ENCODE measurements at places on chromosomes 12 and 14.
A peak's percentile ranks its signal among the peaks of the same experiment; 100 is the strongest.

DNA sequence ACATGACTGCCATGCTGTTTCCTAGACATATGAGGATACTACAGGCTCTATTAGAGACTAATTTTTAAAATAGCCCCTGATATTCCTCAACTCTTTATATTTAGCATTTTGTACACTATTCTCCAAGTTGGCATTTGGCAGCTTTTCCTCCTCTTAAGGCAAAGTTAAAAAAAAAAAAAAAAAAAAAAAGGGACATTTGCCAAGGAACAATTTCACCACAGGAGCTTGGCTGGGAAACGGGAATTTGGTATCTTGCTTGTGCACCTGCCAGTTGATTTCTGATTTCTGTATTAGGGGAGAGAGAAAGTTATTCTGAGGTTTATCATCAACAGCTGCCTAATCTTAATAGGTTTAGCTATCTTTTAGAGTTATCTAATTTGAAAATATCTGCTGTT is 87.2 kb downstream of the CAND1 start:
- no peaks in the 10 kb centered on the region for H3K27me3 ChIP-seq
- no peak overlapping the region for H3K4me3 ChIP-seq
- no peak for DNase-seq
- no peaks in the 10 kb centered on the region for H3K36me3 ChIP-seq
- H3K27ac ChIP-seq = no peak overlapping the region

- no peaks in the 10 kb centered on the region for H3K36me3 ChIP-seq
- peak overlapping the region; percentile 46 for H3K27ac ChIP-seq
- H3K4me3 ChIP-seq = peak overlapping the region; percentile 46
- DNase-seq = no peak
Measured at GRCh38 chr12:123150275-123150743, 581 bp downstream of the PITPNM2 start.

DNA sequence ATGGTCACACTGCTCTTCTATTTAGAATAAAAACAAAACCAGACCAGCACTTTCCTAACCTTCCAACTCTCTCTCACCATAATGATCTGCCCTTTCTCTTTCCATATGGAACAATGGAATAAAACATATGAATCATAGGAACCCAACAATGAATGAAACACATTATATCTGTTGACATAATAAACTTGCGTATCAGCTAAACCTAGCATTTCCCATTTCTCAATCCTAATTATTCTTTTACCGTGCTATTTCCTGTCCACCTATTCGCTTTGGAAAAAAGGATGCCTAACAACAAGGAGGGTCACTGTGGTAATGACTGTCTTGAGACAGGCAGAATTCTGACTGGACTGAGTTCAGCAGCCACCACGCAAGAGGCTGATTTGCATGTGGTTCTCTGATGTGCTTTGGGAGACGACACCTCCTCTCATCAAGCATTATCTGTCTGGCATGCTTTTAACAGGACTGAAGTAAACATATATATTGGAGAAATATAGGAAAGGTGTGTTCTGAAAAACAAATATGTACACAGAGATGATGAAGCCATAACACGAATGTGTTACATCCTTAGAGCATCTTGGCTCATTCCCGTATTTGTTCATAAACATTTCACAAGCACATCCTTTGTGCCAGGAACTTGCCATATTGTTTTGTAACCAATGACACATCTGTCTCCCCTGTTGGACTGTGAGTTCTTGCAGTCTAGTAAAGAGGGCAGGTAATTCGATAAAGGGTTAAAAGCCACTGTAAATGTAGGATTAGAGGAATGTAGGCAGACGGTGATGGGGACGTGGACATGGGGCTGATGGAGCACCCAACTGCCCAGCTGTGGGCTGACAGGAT is 87.7 kb downstream of the PTPRB start:
- no peak overlapping the region for H3K4me3 ChIP-seq
- H3K27ac ChIP-seq = no peak overlapping the region
- peak; percentile 16 for DNase-seq

DNA sequence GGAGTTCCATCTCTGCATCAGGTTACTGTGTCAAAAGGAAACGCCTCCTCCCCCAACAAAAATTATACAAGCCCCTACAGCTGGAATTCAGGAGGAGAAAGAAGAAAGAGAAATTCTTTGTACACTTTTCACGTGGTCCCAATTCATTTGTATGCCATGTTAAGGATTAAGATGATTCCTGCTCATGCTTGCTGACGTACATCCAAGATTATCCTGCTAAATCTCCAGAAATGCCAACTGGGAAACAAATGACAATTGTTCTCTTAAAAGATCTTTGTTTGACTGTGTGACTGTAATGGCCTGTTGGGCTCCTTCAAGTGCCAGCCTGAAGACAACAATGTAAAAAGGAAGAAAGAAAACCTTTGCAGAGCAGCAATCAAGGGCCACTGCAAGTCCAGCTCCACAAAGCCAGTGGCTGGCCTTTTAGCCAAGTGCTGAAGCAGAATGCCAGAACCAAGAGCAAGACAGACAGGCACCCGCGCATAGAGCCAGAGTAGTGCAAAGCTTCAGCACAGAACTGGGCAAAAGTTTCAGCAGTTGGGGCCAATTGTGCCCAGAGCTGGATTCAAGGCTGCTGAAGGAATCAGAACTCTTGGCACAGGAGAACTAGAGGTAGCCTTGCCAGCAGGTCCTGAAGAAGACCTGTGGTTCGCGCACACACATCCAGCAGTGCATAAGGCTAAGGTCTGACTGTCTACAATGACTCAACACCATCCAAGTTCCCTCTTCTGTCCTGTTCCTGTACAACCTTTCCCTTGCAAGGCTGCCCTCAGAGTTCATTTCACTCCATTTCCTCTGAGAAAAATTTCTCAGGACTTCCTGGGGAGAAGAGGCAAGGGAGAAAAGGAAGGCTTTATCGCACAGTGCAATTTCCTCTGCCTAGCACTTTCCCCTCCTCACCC is 209.7 kb upstream of the BMP4 start:
- no peak overlapping the region for H3K4me3 ChIP-seq
- no peaks in the 10 kb centered on the region for H3K27me3 ChIP-seq
- DNase-seq = no peak
- peaks cover 3% of the 10 kb centered on the region for H3K4me1 ChIP-seq
- no peaks in the 10 kb centered on the region for H3K36me3 ChIP-seq
- no peak overlapping the region for H3K27ac ChIP-seq

- no peak overlapping the region for H3K4me3 ChIP-seq
- H3K27ac ChIP-seq = no peak overlapping the region
- no peaks in the 10 kb centered on the region for H3K27me3 ChIP-seq
- H3K36me3 ChIP-seq = no peaks in the 10 kb centered on the region
- H3K4me1 ChIP-seq = no peaks in the 10 kb centered on the region
Measured at GRCh38 chr12:43988838-43989560, 153.1 kb downstream of the TMEM117 start.

DNA sequence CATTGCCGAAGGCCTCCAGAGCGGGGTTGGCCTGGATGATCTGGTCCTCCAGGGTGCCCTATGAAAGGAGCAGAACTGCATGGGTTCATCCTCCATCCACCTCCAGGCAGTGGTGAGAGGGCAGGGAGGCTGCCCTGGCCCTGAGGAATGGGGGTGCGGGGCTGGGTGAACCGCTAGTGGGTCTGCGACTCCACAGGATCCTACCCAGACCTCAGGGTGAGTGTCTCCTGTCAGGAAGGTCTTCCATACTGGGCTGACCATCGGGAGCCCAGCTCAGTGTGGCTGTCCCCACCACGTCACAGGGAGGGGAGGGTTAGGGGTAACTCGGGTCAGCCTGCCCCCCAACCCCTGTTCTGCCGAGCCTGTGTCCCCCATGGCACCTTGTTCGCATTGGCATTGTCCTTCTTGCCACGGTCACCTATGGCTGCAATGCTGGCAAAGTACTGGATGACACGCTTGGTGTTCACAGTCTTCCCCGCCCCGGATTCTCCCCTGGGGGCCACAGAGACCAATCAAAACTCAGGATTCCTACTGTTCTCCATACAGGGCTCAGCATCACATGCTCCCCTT is 3.7 kb downstream of the MYH6 start:
- DNase-seq = no peak
- H3K36me3 ChIP-seq = no peaks in the 10 kb centered on the region
- H3K27ac ChIP-seq = no peak overlapping the region
- no peak overlapping the region for H3K4me3 ChIP-seq
- H3K4me1 ChIP-seq = no peaks in the 10 kb centered on the region

- no peak for DNase-seq
- no peak overlapping the region for H3K4me3 ChIP-seq
- H3K27me3 ChIP-seq = peaks cover 3% of the 10 kb centered on the region
- H3K36me3 ChIP-seq = no peaks in the 10 kb centered on the region
- no peak overlapping the region for H3K27ac ChIP-seq
Measured at GRCh38 chr14:59176765-59177164, 11.7 kb upstream of the DAAM1 start.

DNA sequence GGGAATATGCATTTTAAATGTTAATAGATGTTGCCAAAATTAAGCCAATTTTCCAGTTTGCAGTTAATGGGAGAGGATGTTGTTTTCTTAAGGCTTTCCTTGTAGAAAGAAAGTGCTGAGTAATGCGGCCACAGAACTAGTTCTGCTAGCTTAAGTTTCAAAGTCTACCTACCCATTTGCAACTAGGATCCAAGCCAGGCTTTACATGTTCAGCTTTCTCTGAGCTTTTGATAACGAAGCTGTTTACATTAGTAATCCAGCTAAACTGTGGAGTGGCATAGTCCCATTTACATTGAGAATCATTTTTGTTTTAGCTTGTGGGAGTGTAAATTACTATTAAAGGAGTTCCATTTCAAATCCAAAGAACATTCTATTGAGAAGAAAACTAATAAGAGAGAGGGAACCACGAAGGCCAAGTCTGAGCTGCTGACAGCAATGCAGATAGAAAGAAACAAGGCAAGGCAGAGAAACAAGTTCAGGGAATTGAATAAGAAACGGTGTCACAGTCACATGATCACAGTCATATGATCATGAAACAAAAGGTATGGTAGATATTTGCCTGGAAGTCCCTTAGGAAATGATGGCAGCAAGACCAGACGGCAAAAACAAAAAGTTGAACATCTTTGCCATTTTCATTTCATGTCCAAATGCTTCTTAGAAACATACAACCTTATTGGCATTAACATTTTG is 274.9 kb downstream of the PAWR start:
- DNase-seq = peak; percentile 79
- H3K4me1 ChIP-seq = peaks cover 2% of the 10 kb centered on the region
- H3K36me3 ChIP-seq = no peaks in the 10 kb centered on the region
- no peak overlapping the region for H3K4me3 ChIP-seq
- H3K27me3 ChIP-seq = no peaks in the 10 kb centered on the region

DNA sequence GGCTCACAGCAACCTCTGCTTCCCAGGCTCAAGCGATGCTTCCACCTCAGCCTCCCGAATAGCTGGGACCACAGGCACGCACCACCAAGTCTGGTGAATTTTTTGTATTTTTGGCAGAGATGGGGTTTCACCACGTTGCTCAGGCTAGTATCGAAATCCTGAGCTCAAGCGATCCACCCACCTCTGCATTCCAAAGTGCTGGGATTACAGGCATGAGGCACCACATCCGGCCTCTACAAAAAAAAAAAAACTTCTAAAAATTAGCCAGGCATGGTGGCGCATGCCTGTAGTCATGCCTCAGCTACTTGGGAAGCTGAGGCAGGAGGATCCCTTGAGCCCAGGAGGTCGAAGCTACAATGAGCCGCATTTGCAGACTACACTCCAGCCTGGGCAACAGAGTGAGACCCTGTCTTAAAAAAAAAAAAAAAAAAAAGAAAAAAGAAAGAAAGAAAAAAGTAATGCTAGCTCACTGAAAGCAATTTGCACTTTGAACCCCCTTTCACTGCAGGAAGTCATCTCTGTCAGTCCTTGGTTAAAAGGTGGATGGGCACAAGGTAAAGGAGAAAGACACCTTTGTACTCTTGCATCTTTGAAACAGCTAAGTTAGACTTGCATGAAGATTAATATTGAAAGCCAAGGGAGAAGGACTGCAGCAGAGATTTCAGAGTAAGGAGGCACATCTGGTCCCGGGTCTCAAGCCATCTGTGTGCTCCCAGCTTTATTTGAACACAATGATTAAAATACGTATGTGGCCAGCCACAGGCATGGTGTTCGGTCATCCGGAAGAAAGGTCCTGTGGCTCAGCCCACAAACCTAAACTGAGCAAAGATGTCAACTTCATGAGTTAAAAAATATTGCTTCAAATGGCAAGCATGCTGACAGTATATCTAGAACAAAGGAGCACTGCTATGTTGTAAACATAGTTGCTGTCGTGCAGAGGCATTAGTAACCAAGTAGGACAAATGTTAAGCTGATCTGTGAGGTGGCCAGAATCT is 103.8 kb upstream of the HMGA2 start:
- no peaks in the 10 kb centered on the region for H3K4me1 ChIP-seq
- no peak overlapping the region for H3K27ac ChIP-seq
- no peaks in the 10 kb centered on the region for H3K27me3 ChIP-seq

- no peaks in the 10 kb centered on the region for H3K36me3 ChIP-seq
- H3K4me1 ChIP-seq = no peaks in the 10 kb centered on the region
- H3K4me3 ChIP-seq = no peak overlapping the region
- DNase-seq = peak; percentile 38
Measured at GRCh38 chr12:60075091-60075490, 479.3 kb downstream of the SLC16A7 start.

- H3K27me3 ChIP-seq = no peaks in the 10 kb centered on the region
- H3K36me3 ChIP-seq = peaks cover 3% of the 10 kb centered on the region
- H3K27ac ChIP-seq = no peak overlapping the region
- DNase-seq = no peak
Measured at GRCh38 chr14:20317720-20318119, 12.0 kb upstream of the TTC5 start.

DNA sequence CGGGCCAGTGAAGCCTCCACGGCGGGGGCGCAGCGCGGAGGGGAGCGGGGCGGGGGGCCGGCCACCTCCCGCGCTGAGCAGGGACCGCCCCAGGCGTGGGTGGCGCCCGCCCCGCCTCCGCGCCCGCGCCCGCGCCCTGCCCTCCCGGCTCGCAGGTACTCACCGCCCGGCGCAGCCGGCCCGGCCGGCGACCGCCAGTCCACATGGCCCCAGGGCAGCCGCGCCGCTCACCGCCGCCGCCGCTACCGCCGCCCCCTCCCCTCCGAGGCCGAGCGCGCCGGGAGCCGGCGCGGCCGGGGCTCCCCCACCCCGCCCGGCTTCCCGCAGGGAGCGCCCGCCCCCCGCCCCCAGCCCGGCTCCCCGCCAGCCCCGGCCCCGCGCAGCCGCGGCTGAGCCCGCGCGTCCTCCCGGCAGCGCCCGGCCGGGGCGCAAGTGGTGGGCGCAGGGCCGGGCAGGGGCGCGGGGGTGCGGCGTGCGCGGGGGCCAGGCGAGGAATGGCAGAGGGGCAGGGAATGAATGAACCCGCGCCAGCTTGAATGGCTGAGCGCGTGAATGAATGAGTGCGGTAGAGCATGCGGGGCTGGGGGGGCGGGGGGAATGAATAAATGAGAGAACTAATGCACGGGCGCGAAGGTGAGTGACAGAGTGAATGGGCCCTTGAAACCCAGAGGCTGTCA is at the start of gene BEGAIN:
Gene BEGAIN (minus strand): TSS at position 332 of the 677 bp plus-strand sequence. CDS start 127 bp downstream, at position 205.
- H3K4me1 ChIP-seq = no peaks in the 10 kb centered on the region
- peak within 1 kb of the TSS; percentile 48 for H3K4me3 ChIP-seq
- no peak for DNase-seq
- H3K36me3 ChIP-seq = no peaks in the 10 kb centered on the region

DNA sequence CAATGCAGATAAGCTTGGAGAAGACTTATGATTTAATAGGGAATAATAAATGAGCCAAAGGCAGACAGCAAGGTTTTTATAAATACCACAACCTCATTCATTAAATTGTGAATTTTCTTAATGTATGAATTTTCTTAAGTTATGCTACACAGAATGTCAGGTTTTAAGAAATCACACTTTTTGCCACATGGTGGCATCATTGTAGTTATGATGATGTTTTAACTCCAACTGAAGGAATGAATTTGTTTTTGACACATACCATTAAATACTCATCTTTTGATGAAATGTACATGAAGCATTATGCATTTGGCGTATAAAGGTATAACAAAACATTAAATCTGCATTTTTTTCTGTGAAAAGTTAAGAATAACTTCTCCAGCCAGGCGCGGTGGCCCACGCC is 524.1 kb upstream of the FBXO33 start:
- H3K4me1 ChIP-seq = no peaks in the 10 kb centered on the region
- no peaks in the 10 kb centered on the region for H3K27me3 ChIP-seq
- no peaks in the 10 kb centered on the region for H3K36me3 ChIP-seq
